Central memory CD8-positive, alpha-beta T cell (primary cell): ENCODE measurements at places on chromosomes 2 and 18.

- no peaks in the 10 kb centered on the region for H3K4me1 ChIP-seq
- H3K36me3 ChIP-seq: no peaks in the 10 kb centered on the region
- no peak overlapping the region for H3K27ac ChIP-seq
- H3K27me3 ChIP-seq: no peaks in the 10 kb centered on the region
Measured at GRCh38 chr2:182496596-182496995, 69.8 kb upstream of the PDE1A start.

- no peaks in the 10 kb centered on the region for H3K27me3 ChIP-seq
- no peak overlapping the region for H3K4me3 ChIP-seq
- H3K27ac ChIP-seq: peak overlapping the region; percentile 7
- peaks cover 23% of the 10 kb centered on the region for H3K4me1 ChIP-seq
- DNase-seq: no peak
Measured at GRCh38 chr2:161217597-161218185, 57.5 kb downstream of the TANK start.

GRCh38 chr18:76546436-76546835, 51.4 kb upstream of the ZNF516 start:
- H3K27ac ChIP-seq: no peak overlapping the region
- H3K4me3 ChIP-seq: no peak overlapping the region
- H3K36me3 ChIP-seq: no peaks in the 10 kb centered on the region
- DNase-seq: no peak
- no peaks in the 10 kb centered on the region for H3K4me1 ChIP-seq

- DNase-seq: no peak
- H3K27ac ChIP-seq: no peak overlapping the region
- no peaks in the 10 kb centered on the region for H3K4me1 ChIP-seq
- H3K36me3 ChIP-seq: no peaks in the 10 kb centered on the region
- no peak overlapping the region for H3K4me3 ChIP-seq
Measured at GRCh38 chr18:46413684-46414083, 243.3 kb downstream of the LOXHD1 start.

DNA sequence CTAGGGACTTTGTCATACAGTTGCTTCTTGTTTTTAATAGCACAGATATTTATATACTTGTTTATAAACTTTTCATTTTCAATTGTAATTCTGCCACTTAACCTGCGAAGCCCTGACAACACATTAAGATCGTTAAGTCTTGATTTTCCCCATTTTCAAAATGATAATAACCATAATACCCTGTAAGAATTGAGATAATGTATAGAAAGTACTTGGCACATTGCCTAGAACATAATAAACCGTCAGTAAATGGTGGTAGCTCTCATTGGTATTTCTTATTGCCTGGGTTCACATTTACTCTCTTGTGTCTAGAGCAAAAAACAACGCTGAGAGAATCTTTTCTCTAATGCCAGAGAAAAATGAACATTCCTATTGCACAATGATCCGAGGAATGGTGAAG, 18.6 kb downstream of the PTCD3 start:
- no peaks in the 10 kb centered on the region for H3K27me3 ChIP-seq
- no peak for DNase-seq
- peaks cover 78% of the 10 kb centered on the region for H3K36me3 ChIP-seq
- no peak overlapping the region for H3K4me3 ChIP-seq

DNA sequence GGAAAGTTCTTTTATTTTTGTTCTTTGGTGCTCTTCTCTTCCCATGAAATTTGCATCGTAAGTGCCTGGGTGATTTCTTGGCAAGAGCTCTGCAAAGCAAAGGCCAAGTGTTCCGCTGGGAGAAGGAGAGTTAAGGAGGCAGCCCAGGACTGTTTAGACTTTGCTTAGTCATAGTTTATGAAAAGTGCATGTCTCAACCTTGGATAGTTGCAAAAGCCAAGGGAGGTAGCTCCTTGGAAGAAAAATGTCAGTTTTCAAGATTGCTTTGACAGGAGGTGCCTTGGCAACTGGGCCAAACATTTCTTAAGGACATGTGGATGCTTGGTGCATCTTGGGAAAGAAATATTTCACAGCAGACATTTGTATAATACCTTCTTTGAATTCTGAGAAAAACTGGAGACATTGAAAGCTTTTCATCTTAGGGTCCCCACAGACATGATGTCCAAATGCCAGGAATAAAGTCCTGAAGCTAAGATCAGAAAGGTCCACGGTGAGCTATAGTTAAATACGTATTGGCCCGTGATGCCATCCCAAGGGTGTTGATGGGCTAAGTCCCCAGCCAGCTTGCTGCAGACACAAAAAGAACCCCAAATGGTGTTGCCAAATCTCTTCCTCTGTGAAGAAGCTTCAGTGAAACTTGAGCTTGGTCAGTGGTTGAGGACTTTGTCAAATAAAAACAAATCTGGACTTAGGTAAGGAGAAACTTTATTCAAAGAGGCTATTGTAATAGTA, 96.3 kb upstream of the THUMPD2 start:
- DNase-seq: no peak
- no peak overlapping the region for H3K27ac ChIP-seq
- no peaks in the 10 kb centered on the region for H3K4me1 ChIP-seq
- no peak overlapping the region for H3K4me3 ChIP-seq

GRCh38 chr2:88999365-88999764, 307.9 kb downstream of the RPIA start:
- H3K4me1 ChIP-seq: no peaks in the 10 kb centered on the region
- DNase-seq: no peak
- H3K27ac ChIP-seq: no peak overlapping the region

DNA sequence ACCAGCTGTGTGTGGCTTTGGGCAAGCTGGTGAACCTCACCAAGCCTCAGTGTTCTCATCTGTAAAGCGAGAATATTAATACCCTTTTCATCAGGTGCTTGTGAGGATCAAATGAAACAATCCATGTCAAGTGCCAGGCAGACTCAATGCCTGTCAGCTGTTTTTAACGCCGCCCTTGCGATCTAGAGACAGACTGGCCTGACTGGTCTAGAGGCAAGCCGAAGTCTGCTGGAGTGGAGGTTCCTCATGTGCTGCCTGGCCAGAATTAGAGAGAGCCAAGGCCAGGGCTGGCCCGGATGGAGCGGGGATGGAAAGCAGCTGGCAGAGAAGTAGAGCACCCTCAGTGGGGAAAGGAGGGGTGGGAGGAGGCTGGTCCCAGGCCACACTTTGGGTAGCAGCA, 74.5 kb upstream of the B3GNT7 start:
- DNase-seq: no peak
- H3K4me3 ChIP-seq: no peak overlapping the region
- no peak overlapping the region for H3K27ac ChIP-seq
- H3K27me3 ChIP-seq: peaks cover 64% of the 10 kb centered on the region

DNA sequence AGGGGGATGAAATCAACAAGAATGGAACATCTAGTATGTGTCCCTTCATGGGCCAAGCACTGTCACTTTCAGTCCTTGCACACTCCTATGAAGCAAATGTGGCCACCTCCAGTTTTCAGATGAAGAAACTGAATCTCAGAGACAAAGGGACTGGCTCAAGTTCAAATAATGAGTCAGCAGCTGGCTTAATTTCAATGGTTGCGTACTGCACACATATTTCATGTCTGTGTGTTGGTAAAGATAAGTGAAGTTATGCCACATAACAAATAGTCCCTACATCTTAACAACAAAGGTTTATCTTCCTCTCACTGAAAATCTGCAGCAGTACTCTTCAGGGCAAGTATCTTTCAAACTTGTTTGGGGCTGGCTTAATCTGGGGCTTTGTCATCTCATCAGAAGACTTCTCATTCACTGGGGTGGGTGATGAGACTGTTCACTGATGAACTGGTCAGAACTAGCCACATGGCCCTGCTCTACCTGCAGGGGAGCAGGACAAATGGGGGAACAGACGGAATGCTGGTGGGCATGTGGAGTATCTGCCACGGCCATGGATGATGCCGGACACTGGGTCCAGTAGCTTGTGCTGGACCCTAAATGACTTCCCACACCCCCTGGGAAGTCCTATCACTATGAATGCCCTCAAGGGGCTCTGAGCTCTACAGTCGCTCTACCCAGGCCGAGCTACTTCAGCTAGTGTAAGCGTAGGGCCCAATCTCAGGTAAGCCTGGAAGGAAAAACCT, 263.2 kb downstream of the CYP26B1 start:
- no peaks in the 10 kb centered on the region for H3K4me1 ChIP-seq
- DNase-seq: no peak
- H3K27me3 ChIP-seq: peaks cover 24% of the 10 kb centered on the region
- no peak overlapping the region for H3K4me3 ChIP-seq

DNA sequence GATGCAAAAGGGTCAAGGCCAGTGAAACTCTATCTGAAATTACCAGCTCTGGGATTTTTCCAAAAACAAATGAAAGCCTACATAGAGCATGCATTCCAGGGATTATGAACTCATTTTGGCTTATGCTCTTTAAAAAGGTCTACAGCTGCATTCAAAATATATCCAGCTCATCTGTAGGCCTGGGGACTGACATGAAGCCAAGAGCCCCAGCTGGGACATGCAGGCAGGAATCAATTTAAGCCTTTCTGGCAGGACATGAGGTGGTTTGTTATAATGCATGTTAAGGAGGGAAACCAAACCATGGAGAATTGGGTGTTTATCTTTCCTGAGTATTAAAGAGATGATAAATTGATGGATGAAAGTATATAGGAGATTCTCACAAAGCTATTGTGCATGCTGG, 164.5 kb downstream of the RBM43 start:
- peaks cover 18% of the 10 kb centered on the region for H3K27me3 ChIP-seq
- H3K27ac ChIP-seq: no peak overlapping the region
- no peak for DNase-seq
- H3K4me3 ChIP-seq: no peak overlapping the region
- H3K4me1 ChIP-seq: no peaks in the 10 kb centered on the region
